ENCODE measurements at places on chromosomes 7 and 10. TPM values are rescaled to one million over a fixed set of nuclear protein-coding genes. Genes with fewer than 3 reads are reported as not detected.

The NYAP1 gene
- 4.6 TPM for total RNA-seq

The ITGA8 gene
- total RNA-seq: not detected

The DKK1 gene
- total RNA-seq: 0.61 TPM

GRCh38 chr7:132837529-132837928, 244.4 kb downstream of the CHCHD3 start:
- no peak for DNase-seq

GRCh38 chr10:123132576-123133477, 2.9 kb upstream of the HMX3 start:
- DNase-seq: no peak
